ENCODE measurements at places on chromosomes 12 and 14.
A peak's percentile ranks its signal among the peaks of the same experiment; 100 is the strongest.

GRCh38 chr12:100533376-100533775 is 40.1 kb upstream of the GAS2L3 start:
- DNase-seq = no peak

- no peak for DNase-seq
These were observed 11.6 kb downstream of the WNT5B start for GRCh38 chr12:1640328-1641234.

- DNase-seq = no peak
These were observed 4.0 kb downstream of the NANOG start for GRCh38 chr12:7793211-7793610.

DNA sequence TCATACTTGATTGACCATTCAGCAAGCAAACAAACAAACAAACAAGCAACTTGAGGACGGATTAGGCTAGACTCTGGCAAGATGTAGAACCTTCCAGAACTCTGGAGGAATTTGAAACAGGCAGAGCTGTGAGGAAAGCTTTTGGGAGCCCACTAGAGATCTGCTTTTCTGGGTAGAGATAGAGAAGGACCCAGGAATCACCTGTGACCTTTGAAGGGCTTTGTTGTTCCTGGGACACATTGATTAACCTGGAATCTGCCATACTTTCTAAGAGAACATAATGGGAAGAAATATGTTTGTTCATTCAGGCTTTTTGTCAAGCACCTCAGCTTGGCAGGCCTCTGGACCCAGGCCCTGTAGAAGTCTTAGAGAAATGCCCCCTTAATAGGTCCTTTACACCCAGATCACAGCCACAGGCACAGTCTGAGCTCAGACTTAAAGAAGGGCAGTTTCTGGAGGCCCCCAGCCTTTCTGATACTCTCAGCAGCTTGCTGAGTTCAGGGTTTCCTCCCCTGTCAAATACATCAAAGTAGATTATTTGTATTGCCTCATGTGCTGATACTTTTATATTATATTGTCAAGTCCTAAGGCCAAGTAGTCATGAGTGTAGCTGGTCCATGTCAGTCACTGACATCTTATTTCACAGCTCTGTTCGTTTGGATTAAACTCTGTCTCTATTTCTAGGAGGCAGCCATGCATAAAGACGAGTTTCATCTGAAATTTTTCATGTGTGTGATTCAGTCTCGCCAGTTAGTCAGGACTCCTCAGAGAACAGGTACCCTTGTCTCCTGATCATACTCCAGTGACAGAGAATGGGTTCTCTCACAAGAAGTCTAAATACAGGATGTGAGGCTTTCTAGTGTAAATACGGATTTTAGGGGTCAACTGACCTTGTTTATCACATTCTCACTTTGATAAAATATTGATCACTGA is 1.1 kb upstream of the SENP1 start:
- no peak for DNase-seq

- DNase-seq = no peak
These were observed 32.8 kb upstream of the KLHL42 start for GRCh38 chr12:27747111-27747820.

- peak; percentile 35 for DNase-seq
These were observed 708.0 kb downstream of the MED13L start for GRCh38 chr12:115569345-115570068.

DNA sequence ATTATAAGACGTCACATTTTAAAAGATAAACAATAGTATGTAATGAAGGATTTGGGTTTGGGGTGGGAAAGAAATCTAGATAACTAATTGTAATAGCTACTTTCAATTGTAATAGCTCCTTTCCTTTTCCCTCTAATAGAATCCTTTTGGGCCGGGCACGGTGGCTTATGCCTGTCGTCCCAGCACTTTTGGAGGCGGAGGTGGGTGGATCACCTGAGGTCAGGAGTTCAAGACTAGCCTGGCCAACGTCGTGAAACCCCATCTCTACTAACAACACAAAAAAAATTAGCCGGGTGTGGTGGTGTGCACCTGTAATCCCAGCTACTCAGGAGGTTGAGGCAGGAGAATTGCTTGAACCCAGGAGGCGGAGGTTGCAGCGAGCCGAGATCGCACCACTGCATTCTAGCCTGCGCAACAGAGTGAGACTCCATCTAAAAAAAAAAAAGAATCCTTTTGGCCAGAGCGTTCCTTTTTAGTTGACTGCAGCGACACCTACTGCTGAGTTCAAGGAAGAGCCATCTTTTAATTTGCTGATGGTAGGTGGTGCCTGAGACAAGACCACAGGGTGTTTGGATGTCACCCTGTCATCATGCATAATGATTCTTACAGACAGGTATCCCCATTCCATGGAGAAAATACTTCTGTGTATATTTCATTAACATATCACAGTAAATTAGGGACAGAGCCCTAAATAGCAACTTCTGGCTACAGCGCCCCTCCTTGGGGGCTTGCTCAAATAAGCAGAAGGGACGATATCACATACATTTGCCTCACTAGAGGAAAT is 79.5 kb downstream of the ARMH4 start:
- DNase-seq = no peak

GRCh38 chr12:87820524-87821202 is 208.5 kb downstream of the C12orf50 start:
- DNase-seq = no peak

DNA sequence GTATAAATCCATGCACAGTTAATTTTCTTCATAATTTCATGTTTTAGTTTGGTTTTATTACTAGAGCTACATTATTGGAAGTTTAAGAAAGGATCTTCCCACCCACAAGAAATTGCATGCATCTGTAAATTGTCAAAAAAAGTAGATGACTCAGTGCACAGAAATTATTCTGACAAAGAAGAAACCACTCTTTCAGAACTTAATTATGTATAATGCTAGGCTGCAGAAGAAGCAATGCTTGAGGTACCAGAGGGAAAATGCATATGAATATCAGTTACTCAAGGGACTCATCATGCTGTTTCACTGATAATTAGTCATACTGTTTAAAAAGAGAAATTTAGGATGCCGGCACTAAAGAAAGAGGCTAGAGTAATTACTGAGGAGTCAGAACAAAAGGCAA is 147.0 kb downstream of the SLC16A7 start:
- no peak for DNase-seq

DNA sequence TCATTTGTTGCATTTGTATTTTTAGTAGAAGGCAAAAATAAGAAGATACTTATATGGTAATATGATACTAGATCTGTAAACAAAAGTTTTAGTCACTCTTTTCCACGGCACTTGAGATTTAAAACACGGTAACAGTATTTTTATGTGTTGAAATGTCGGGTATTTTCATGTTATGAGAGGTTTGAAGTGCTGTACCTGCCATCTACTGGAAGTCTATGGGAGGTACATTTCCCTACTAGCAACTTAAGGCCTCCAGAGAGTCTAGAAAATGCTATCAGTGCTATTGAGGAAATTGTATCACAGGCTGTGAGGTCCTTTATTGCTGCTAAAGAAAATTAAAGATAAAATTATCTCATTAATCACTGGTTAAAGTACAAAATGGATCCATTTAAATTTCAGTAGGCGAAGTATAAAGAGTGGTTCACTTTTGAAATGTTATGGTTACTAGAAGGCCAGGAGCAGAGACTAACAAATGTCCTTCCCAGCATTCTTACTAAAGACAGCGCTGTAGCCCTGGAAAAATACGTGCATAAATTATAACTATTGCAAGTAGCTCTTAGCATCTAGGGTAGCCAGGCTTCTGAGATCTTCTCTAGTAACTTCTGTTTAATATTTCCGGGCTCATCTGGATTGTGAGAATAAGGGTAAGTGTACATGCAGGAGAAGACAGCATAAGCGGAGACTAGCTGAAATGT is 77.6 kb upstream of the PRKD1 start:
- no peak for DNase-seq

GRCh38 chr12:40947797-40948196 is 240.3 kb upstream of the PDZRN4 start:
- no peak for DNase-seq

GRCh38 chr12:115998794-115999478 is 278.6 kb downstream of the MED13L start:
- no peak for DNase-seq

- DNase-seq = no peak
These were observed 12.3 kb upstream of the RPS6KL1 start for GRCh38 chr14:74935360-74935680.

GRCh38 chr14:56023661-56024081 is 94.5 kb upstream of the PELI2 start:
- DNase-seq = no peak

GRCh38 chr12:32261638-32262037 is 137.7 kb upstream of the FGD4 start:
- DNase-seq = no peak

DNA sequence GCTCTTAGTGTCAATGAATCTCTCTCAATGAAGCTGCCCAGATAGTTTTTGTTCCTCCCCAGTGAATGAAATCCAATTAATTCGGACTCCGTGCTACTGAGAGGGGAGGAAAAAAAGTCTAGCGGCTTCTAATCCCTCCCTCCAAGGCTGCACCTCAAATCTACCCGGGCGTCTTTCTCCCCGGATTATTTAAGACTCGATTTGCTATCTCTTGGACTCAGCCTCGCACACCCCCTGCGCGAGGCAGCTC is 134 bp downstream of the DUSP6 start:
- DNase-seq = no peak

GRCh38 chr12:6444704-6445688 is at the start of gene CD27:
Gene CD27 (plus strand): TSS chr12:6444955. CDS start chr12:6445096, 141 bp downstream.
- no peak for DNase-seq

DNA sequence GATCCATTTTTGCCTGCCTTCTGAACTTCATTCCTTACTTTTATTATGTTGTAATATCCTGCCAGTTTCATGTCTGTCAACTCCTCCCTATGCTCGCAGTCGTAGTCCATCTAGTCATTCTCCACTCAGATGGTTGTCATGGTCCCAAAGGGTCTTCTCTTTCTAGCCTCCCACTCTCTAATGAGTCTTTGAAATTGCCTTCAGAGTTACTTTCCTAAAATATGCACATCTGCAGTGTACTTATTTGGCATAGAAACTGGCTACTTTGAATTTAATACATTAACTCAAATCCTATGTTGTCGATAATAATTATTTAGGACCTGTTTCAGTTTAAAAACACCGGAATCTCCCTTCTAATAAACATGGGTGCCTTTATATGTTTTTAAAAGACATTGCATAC is 101.0 kb downstream of the PDE3A start:
- no peak for DNase-seq

DNA sequence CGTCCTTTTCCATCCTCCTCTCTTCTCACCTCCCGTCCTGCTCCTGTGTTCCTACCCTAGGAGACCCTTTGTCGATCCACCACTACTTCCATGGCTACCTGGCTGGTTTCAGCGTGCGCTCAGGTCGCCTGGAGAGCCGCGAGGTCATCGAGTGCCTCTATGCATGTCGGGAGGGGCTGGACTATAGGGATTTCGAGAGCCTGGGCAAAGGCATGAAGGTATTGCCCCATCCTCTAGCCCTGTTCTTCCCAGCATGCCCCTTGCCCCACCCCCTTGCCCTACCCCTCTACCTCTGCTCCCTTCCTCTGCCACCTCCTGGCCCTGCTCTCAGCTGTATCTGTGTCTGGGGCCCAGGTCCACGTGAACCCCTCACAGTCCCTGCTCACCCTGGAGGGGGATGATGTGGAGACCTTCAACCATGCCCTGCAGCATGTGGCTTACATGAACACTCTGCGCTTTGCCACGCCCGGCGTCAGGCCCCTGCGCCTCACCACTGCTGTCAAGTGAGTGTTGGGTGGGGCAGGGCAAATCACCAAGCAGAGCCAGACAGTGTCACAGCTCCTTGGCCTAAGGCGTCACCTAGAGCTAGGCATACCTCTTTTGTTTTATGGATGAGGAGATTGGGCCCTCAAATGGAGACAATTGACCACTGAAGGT is 12.8 kb downstream of the CLSTN3 start:
- DNase-seq = no peak

DNA sequence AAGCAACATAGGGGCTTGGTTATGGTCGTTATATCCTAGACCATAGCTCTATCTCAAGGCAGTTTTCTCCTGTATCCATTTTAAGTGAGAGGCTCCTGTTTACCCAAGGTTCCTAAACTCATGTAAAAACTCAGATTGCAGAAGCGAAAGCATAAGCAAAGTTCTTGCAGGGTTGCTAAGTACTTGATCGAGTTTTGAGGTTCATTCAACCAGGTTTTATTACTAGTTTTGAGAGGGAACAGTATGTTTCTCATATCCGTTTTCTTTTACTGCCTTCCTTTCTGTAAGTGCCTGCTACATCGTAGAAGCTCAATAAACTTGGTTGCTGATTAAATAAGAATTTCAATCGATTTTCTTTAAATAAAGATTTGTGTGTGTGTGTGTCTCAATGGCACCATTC is 5.1 kb downstream of the AKAP3 start:
- no peak for DNase-seq

DNA sequence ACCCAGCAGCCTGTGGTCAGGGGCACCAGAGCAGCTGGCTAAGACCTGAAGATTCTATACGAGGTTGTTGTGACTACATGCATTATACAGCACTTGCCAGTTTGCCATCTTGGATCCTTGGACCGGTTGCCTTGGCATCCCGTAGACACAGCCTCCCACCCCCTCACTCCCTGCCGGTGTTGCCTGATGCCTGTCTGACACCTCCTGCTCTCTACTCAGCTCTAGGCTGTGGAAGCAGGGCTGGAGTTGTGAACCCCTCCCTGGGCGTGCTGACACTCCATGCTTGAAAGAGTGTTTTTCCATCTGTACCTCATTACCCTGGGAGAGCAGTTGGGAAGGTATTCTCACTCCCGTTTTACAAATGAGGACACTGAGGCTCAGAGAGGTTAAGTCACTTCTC is 2.5 kb downstream of the CHGA start:
- peak; percentile 11 for DNase-seq

DNA sequence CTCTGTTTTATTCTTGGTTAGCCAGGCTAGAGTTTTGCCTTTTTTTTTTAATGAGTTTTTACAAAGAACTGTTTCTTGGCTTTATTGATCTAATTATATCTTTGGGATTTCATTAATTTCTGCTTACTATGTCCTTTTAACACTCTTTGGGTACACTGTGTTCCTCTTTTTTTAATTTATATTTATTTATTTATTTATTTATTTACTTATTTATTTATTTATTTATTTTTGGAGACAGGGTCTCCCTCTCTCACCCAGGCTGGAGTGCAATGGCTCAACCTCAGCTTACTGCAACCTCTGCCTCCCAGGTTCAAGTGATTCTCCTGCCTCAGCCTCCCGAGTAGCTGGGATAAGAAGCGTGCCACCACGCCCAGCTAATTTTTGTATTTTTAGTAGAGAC is 15.1 kb upstream of the MARK3 start:
- DNase-seq = no peak

- peak; percentile 36 for DNase-seq
These were observed 400 bp upstream of the PRIMA1 start for GRCh38 chr14:93788543-93789227.

DNA sequence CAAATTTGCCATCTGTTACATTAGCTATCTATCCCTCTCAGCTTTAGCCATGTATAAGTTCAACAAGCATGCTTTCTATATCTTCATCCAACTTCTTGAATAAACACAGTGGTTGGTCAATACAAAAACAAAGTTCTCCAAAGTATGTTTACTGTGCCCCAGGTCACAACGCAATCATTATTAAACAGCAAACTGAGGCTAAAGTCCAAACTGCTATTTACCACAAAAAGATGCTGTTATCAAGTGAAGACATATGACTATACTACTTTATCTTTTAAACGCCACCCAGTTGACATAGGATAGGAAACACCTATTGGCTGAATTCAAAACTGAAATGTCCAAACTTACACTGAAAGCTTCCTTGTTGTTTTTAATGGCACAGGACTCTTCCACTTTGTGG is 11.7 kb downstream of the ZCCHC8 start:
- no peak for DNase-seq

- DNase-seq = no peak
These were observed 35.7 kb upstream of the STK38L start for GRCh38 chr12:27208414-27208750.
